ENCODE measurements at places on chromosomes 6 and 20. TPM values are rescaled to one million over a fixed set of nuclear protein-coding genes. Genes with fewer than 3 reads are reported as not detected.
A peak's percentile ranks its signal among the peaks of the same experiment; 100 is the strongest.

DNA sequence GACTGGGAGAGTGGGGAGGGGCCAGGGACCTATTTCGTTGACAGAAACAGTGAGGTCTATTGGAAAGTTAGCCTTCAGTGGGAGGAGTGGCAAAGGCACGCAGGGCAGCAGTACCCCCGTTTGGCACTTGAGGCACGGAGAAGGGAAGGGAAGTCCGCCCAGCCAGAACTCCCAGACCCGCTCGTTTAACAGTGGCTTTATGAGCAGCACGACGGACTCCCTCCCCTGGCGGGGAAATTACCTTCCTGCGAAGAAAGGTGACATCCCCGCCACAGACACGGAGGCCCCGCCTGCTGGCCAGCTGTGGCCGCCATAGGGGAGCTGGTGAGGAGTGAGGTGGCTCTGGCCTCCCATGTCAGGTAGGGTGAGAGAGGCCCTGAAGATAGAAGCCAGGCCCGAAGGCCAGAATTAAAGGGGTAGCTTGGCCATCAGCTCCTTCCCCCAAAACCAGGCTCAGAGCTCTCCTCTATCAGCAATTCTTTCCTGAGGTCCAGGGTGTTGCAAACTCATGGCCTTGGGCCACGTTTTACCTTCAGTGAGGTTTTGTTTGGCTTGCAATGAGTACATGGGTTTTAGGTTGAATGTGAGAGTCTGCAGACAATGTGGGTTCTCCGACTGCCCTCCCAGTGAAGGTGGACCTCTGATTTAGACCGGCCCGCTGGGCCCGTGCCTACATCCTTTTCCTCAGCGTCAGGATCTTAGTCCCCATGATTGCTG, 123.7 kb downstream of the MRPL14 start:
- DNase-seq: no peak

DNA sequence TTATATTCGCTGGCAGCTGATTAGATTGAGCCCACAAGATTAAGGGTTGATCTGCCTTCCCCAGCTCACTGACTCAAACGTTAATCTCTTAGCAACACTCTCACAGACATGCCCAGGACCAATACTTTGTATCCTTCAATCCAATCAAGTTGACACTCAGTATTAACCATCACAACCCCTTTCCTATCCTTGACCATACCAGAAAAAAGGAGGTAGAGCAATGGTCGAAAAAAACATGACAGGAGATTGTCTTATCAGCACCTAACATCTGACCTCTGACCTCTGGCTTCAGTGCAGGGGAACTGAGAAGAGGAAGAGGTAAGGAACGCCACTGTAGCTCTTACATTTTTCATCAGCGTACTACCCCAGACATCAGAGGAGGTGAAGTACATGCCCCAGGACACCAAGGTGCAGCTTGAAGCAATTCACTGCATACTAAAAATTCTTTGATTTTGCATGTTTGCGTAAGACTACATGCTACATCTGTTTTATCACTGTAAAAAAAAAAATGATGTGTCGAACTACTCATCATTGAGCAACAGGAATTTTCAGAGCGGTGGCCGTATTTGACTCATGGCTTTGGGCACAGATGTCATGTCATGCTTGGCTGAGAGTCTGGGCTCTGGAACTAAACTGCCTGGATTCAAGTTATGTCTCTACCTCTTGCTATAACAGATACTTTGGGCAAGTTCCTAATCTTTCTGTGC, 188.0 kb upstream of the TAB2 start:
- peak; percentile 62 for DNase-seq

- DNase-seq: no peak
These were observed 63.0 kb upstream of the THBS2 start for GRCh38 chr6:169316651-169317050.

DNA sequence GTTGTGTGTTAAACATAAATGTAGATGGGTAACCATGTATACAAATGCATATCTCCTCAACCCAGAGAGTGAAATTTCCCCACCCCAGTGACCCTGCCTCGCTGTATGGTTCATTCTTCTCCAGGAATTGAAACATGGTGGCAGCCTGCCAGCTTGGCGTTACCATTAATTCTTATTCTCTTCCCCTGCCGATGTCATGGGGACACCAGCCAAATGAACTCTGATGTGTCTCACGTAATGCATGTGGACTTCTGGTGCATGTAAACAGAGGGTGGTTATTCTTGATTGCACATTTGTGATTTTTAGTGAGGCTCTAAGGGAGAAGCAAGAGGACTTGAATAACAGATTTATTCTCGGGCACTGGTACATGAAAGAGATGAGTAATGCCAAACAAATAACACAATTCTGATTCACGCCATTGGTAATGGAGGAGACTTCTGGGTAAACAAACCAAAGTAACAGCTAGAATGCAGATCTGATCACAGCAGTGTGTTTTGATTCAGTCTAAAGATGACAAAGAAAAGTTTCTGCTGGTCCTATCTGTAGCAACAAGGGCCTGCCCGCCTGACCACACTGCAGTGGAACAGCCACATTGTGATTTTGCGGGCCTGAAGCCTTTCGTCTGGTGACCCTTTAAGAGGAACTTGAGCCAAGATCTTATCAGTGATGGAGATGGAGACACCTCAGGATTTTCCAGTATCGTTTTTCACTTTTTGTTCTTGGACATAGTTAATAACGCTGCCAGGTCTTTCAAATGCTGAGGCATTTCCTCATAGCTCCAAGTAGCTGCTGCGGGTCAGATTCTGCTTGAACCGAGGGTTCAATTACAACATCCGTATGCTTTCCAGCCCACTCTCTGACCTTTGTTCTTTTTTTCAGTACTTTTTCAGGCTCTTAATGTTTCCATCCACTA, 171.8 kb upstream of the AKAP12 start:
- no peak for DNase-seq

Gene PDE7B
- total RNA-seq: not detected

Gene TULP1
- 0.09 TPM for total RNA-seq
